ENCODE measurements at places on chromosomes 5 and 9.

- no peak for DNase-seq
Measured at GRCh38 chr9:122151267-122151828, 8.2 kb downstream of the NDUFA8 start.

DNA sequence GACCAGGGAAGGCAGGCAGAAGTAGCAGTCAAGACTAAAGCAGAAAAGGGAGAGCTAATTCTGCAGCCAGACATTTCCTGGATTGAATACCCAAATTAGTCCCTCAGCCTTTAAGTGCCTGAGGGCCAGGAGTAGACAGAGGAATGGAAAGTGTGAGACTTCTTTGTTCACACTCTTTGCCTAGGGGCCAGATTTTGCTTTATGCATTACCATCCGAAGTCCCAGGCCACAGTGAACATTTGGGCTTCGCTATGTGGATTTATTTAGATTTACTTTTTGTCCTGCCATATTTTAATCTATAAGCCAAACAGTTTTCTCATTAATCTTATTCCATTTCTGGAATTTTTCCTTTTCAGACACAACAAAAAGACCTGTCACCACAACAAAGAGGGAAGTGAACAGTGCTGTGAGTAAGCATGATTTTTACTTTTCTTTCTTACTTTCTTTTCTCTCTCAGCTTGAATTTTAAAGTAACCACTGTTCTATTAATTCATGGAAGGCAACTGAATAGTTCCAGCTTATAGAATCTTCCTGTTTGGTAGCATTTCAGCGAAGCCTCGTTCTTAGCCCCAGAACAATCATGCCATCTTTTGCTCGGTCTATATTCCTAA is 52.6 kb downstream of the PDCD1LG2 start:
- DNase-seq = no peak

DNA sequence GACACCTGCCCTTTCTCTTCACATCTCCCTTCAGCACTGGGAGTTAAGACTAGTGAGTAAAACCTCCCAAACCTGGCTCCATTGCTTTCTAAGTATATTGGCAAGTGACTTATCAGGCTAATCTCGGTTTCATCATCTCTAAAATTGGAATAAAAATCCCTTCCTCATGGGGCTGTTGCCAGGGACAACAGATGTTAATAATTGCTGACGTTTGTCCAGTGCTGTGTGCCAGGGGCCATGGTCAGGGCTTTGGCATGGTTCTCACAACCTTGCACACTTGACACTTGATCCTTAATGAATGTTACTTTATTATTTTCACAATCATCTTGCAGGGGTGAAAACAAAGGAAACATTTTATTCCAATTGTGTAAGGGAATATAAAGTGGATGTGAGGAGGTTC is 1262.0 kb upstream of the WWC1 start:
- no peak for DNase-seq

DNA sequence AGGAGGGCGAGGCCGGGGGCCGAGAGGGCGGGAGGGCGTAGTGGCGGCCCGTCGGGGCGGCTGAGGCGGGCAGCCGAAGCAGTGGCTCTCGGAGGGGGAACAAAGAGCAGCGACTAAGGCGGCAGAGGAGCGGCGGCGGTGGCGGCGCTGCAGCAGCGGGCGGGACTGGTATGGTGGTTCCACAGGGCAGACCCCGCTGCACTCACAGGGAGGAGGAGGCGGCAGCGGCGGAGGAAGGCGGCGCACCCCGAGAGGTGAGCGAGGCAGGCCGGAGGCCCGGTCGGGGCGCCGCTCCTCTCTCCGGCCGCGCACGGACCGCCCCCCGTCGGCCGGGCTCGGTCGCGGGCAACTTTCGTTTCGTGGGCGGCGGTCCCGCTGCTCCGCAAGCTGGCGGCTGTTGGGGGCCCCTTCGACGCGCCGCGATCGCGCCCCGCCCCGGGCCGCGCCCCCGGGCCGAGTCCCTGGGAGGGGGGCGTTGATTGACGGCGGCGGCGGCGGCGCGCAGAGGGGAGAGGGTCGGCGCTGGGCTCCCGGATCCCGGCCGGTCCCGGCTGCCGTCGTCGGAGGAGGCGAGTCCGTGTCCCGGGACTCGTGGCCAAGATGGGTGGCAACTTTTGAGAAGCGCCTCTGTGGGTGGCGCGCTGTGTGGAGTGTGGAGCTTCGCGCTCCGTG is 467 bp downstream of the CNOT6 start:
- DNase-seq = peak; percentile 42

DNA sequence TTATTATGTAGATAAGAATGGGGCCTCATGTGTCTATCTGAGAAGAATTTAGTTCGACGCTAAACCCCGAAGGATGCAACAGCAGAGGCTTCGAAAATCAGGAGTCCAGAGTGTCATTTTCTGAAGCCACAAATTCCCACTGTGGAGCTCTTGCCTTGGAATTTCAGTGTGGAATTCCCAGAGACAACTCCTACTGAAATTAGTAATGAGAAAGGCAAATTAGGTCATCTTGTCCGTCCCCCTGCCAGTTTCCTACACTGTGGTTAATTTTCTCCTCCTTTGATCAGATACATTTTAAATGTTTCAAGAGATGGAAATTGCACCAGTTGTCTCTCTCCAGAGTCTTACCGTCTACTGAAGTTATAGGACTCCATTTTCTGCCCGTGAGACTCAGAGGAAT is 633.6 kb downstream of the BNC2 start:
- no peak for DNase-seq

GRCh38 chr5:125914471-125914870 is 508.7 kb upstream of the GRAMD2B start:
- DNase-seq = no peak

- no peak for DNase-seq
Measured at GRCh38 chr5:1208743-1209488, 7.5 kb downstream of the SLC6A19 start.

DNA sequence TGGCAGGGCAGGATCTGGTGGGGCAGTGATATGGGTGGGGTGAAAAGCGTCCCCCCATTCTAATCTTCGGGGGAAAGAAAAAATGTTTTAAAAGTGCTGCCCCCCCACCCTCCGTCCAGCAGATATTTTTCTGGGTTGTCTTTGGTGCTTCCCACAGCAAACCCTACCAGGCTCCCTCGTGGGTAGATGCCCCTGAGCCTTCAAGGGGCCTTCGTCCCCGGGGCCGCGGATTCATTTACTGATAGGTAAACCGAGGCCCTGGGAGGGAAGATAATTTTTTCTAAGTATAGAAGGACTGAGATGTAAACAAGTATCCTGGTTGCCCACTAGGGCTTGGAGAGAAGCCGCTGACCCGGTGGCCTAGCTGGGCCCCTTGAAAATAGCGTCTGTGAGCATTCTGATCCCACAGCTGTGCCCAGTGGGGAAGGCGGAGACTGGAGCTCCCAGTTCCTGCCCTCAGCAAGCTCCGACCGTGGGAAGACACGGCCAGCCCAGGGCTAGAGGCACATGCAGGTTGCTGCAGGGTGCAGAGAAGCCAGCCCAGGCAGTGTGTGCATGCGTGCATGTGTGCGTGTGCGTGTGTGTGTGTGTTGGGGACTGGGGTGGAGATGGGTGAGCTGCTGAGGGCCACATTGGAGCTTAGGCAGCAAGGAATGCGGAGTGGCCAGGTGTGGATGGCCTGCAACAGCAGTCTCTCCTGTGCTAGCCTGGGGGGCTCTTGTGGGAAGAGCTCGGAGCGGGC is 6.0 kb upstream of the RXRA start:
- no peak for DNase-seq

DNA sequence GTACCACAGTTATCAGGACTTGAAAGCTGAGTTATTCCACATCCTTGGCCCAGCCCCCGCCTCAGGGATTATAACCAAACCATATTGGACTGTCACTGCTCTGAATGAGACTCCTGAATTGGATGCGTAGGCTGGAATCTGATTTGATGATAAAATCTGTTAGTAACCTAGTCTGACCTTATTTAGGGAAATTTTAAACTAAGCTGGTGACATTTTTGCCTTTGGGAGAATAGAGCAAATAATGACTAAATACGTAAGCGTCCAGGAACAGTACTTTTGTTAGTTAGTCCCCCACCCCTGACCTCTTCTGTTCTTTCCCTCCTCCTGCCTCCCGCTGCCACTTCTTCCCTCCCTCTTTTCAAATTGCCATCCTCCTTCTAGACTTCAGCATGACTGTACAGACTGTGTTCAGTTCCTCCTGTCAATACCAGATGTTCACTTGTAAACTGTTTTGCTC is 92.6 kb downstream of the TLE4 start:
- no peak for DNase-seq

GRCh38 chr5:179355976-179356974 is 11.0 kb upstream of the ADAMTS2 start:
- no peak for DNase-seq

- no peak for DNase-seq
Measured at GRCh38 chr5:110832683-110833082, 93.9 kb downstream of the SLC25A46 start.

DNA sequence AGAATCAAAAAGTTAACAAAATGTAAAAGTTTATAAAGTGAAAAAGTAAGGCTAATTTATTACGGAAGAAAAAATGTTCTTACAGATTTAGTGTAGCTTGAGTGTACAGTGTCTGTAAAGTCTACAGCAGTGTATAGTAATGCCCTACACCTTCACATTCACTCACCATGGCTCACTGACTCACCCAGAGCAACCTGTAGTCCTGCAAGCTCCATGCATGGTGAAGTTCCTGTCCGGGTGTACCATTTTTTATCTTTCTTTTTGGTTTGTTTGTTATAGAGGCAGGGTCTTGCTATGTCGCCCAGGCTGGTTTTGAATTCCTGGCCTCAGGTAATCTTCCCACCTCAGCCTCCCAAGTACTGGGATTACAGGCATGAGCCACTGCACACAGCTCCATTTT is 93.6 kb downstream of the MED27 start:
- DNase-seq = no peak

GRCh38 chr5:96173366-96173765 is 211.7 kb upstream of the ELL2 start:
- no peak for DNase-seq

DNA sequence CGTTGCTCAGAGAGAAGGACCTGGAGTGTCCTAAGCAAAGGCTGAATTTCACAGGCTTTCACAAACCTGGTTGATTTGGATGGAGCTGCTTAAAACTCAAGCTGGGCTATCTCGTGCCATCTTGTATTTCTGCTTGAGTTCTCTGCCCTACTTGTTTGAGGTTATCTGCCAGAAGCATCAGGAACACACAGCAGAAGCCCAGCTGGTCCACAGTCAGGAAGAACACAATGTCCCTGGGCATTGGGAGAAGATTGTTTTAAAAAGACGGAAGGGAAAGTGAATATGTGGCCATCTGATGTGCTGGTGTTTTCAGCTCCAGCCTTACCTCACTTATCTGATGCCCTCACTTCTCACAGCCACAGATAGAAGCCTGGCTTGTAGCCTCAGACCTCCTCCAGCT is 32.9 kb upstream of the SLC36A1 start:
- DNase-seq = no peak

- no peak for DNase-seq
Measured at GRCh38 chr5:95780597-95780996, 41.9 kb downstream of the GLRX start.

GRCh38 chr5:139658928-139659667 is 10.9 kb downstream of the CXXC5 start:
- no peak for DNase-seq

- DNase-seq = no peak
Measured at GRCh38 chr5:152634586-152634985, 229.5 kb upstream of the NMUR2 start.

DNA sequence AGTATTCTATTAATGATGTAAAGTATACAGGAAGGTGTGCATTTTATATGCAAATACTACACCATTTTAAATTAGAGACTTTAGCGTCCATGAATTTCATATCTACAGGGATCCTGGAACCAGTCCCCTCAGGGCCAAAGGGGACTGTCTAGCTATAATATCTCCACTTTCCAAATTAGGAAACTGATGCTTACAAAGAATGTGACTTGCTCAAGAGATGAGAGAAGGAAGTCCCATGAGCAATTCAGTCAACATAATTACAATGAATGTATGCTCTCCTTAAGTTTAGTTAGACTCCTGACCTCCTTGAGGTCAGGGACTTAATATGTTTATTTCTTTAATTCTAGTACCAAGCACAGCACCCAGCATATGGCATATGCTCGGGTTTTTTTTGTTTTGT is 23.7 kb downstream of the NIPBL start:
- DNase-seq = no peak

- DNase-seq = no peak
Measured at GRCh38 chr5:132431632-132432031, 58.9 kb downstream of the IRF1 start.

GRCh38 chr5:142175039-142175438 is 66.5 kb downstream of the NDFIP1 start:
- no peak for DNase-seq

DNA sequence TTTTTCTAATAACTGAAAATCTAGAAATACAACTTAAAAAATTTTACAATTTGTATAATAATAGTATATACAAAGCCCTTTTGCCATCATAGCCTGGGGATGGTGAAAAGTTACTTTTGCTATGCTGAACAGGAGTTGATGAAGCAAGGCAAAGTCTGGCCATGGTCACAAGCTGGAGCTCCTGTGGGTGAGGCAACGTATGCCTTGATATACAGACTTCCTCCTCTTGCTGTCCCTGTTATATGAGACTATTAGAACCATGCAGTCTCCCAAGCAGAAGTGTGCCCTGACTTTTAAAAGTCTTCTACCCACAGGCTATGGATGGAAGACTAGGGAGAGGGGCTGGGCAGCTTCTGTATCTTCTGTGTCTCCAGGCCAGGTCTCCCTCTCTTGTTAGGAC is 15.7 kb downstream of the FAM151B start:
- no peak for DNase-seq

DNA sequence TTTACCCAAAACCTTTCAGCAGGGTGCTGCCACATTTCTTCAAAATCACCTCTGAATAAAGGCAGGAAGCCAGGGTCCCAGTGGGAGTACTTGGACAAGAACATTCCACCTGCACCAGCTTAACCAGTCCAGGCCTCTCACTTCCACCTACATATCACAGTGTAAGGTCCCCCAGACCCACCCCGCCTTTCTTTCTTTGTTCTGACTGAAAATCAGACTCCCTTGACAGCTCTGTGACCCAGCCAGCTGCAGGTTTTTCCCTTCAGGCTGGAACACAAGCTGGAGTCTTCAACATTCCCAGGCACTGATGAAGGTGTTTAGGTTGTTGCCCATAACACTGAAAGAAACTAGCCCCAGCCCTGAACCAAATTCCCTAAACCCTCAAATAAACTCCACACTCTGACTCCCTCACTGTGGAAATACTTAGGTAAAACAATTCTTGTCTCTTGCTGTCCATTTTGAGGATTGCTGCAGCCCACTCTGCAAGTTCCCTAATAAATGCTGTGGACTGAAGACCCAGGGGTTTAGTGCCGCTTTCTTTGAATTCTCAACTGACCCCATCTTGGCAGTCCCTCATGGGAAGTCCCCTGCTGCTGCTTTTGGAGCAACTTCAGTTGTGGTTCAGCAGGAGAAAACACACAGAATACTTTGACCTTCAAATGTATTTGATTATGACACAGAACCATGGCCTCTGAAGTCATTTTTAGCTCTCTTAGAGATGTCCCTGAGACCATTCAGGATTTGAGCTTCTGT is 24.8 kb downstream of the P4HA2 start:
- DNase-seq = no peak

Data from effector CD4-positive, alpha-beta T cell (primary cell).